ENCODE measurements at places on chromosomes 16 and 17.
A peak's percentile ranks its signal among the peaks of the same experiment; 100 is the strongest.

DNA sequence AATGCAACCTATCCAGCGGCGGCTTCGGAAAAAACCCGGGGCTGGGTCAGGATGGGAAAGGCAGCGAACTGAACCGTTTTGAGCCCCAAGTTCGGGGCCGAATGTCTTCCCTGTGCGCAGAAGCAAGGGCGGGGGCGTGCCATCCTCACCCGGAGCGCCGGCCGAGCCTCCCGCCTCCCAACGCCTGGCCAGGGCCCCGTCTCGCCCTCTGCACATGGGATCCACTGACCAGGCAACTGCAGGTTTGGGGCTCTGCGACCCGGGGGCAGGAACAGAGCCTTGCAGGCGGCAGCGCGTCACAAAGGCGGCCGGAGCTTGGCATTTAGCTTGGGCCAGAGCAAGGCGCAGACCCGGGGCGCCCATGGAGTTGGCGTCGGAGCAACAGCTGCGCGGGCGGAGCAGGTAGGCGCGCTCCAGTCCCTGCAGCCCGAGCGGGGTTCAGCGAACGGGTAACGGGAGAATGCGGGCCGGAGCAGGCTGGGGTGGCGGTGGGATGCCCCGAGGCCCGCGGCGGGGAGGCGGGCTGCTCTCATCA lies at the start of gene FBXO39:
TSS of gene FBXO39 (plus strand) at position 345 of the 535 bp plus-strand sequence. CDS start 3,654 bp downstream, outside the sequence.
- no peak for DNase-seq

DNA sequence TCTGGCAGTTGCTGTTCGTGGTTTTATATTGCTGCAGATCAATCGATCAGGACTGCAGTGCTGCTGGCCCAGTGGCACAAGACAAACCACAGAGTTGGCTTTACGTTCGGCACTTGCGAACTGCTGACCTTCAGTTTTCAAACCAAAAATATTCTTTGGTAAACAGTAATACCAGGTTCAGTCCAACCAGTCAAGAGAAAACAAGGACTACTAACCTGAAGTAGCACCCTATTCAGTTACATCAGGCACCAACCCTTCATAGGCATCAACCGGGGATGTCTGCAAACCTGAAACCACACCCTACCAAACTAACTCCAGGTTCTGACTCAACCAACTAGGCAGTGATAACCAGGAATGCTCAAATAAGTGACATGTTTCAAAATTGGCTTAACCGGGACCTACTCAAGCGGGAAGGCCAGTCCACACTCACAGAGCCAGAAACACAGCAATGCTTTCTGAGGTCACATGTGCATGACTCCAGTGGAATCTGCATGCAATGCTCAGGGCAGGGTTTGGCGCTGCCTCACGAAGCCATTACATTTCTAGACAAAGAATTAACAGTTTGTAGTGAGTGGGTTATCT lies 91.1 kb downstream of the SMG6 start:
- no peak for DNase-seq

DNA sequence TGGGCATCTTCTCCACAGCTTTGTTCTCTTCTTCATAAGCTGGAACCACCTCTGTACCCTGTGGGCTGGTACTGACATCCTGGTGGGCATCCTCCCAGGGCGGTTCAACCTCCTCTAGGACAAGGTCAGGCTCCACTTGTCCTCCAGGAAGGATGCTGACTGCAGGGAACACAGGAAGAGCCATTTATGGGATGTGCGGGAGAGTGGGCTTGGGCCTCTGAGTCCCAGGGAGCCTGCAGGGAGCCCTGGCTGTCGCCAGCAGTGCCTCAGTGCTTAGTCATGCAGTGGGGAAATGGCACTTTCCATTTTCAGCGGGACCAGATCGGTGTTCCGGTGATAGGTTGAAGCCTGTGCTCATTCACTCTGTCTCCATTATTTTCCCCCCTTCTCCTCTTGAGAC lies 20.5 kb downstream of the CNGB1 start:
- no peak for DNase-seq

GRCh38 chr17:1958134-1958881 lies 66.8 kb downstream of the RTN4RL1 start:
- DNase-seq = no peak

- DNase-seq = no peak
Observed at GRCh38 chr17:44872131-44872768, 24.6 kb downstream of the HIGD1B start.

DNA sequence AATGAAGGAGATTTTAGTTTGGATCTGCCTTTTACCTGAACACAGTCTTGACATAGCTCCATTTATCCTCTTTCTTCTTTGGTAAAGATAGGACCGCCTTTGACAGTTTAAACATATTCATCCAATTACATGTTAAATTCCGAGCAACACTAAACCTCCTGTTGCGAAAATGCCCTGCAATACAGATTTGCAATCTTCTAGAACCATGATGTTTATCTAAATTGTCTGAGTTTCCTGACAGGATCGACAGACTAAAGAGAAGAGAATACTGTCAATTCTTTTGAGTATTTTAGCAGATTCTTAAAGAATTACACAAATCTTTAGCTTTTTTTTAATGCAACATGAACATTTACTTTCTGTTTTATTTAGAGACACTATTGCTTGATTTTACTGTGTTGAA lies 1145.5 kb downstream of the CDH11 start:
- DNase-seq = no peak

- DNase-seq = no peak
Observed at GRCh38 chr17:1162116-1162855, 17.5 kb downstream of the ABR start.

DNA sequence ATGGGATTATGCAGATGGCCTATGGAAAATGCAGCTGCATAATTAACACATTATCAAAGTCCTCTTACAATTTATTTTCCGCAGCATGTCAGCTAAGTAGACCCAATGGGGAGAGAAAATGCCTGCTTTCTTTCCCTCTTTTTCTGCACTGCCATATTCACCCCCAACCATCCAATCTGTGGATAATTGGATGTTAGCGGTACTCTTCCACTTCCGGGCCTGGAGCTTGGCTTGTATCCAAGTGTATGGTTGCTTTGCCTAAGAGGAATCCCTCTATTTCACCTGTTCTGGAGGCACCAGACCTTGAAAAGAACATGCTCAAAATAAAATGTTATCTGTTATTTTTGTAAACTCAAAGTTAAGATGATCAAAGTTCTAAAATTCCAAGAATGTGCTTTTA lies 41.1 kb upstream of the CACNG3 start:
- DNase-seq = no peak

- no peak for DNase-seq
Observed at GRCh38 chr17:57309479-57309878, 53.2 kb downstream of the MSI2 start.

DNA sequence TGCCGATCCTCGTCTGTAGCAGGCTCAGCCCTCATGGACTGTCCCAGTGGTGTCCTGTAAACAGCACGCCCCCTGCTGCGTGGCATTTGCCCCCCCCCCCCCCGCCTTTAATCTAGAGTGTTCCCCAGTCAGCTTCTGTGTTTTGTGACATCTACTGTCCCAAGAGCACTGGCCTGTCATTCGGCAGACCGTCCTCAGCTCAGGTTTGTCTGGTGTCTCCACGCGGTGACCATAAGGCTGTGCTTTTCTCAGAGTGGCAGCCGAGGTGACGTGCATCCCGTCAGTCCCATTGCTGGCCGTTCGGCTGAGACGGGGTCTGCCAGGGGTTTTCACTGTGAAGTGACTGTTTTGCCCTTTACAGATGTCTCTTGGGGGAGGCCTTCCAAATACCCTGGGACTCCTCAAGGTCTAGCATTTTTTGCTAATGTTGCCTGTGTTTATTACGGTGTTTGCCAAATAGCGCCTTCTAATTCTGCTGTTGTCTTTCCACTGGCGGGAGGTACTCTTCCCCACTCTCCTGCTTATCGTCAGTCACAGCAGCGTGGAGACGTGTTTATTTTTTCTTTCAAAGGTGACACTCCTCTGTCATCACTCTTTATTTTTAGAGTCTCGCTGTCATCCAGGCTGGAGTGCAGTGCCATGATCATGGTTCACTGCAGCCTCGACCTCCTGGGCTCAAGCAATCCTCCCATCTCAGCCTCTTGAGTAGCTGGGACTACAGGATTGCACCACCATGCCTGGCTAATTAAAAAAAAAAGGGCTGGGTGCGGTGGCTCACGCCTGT lies 5.7 kb upstream of the MRPL12 start:
- DNase-seq = no peak

DNA sequence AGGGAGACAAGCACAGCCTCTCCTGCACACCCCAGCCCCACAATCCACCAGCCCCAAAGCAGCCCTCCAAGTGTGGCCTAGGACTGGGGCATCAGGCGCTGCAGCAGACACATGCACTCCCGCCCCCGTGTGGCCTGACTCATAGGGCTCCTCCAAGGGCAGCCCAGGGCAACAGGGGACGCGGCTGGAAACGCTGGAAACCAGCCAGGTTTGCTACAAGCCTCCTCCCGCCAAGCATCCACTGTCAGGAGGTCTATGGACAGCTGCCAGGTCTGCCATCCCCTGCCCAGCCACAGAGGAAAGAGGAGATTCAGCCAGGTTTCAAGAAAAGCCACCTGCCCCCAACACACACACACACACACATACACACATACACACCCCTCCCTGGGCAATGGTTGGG lies 25.8 kb downstream of the SRCIN1 start:
- no peak for DNase-seq

- DNase-seq = no peak
Observed at GRCh38 chr17:34874478-34874877, 86.8 kb downstream of the CCT6B start.

GRCh38 chr16:82331397-82331796 lies 161.4 kb upstream of the MPHOSPH6 start:
- DNase-seq = no peak

- DNase-seq = peak; percentile 76
Observed at GRCh38 chr17:77429969-77430752, 289.4 kb downstream of the SEC14L1 start.

DNA sequence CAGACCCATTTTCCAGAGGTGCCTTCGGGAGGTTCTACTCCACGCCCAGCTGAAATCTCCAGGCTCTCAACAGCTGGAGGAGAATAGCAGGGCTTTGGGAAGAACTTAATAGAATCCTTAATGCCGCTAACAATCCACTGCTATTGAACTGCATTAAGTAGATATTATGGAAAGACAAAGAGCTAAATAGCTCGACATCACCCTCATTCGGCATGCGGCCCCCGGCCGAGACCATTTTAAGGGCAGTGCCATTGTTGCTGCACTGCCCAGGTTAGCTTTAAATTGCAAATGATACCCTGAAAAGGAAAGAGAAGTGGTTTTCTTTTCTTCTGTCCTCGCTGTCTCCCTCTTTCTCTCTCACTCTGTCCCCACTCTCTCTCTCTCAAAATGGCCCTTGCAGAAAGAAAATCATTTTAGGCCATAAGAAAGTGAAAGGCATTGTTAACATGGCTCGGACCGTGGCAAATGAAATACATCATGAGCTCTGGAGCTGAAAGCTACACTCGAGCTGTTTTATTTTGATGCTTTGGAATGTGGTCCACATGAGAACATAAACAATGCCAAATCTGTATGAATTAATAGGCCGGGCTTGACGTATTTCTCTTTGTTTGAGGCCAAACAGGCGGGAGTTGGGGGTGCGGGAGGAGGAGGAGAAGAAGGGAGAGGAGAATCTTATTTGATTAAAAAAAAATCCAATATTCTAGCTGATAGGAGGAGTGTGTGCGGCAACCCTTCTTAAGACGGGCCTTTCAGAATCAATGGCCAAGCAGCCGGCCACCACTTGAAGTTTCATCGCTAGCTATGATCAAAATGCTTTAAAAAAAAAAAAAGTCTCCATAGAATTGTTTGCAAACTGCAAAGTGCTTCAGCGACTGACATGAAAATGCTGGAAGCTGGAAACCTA lies 298.8 kb upstream of the IRX3 start:
- DNase-seq = no peak

DNA sequence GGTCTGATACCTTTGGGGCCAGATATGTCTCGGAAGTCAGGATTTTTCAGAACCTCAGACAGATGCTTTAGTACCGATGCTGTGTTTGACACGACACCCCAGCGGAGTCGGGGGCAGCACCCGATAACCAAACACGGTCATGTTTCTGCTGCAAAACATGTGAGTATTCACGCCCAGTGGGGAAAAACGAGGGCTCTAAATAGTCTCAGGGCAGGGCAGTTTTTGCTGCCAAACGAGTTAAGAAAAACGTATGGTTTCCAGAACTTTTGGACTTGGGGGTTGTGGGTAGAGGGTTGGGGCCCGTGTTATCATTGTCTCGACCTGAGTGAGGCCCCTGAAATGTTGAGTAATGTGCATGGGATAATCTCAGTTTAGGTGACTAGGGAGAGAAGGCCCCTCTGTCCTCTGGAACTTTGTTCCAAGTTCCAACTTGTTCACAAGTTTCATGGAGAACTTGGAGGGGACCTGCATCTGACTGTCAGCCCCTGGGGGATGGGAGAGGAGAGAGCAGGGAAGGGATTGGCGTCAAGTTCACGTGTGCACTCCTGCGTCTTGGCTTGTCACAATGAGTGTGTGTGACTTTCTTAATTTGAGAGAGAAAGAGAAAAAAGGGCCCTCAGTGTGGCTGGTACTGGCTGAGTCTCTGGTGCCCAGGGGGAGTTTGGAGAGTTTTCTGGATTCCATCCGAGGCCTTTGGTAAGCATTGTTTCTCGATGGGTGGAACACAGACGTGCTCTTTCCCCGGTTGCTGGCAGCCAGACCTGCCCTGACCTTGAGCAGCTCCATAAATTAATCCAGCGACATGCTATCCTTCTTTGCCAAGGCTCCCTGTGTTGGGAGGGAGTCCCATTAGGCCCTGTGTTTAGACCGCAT lies 83.9 kb upstream of the CIBAR2 start:
- DNase-seq = no peak

DNA sequence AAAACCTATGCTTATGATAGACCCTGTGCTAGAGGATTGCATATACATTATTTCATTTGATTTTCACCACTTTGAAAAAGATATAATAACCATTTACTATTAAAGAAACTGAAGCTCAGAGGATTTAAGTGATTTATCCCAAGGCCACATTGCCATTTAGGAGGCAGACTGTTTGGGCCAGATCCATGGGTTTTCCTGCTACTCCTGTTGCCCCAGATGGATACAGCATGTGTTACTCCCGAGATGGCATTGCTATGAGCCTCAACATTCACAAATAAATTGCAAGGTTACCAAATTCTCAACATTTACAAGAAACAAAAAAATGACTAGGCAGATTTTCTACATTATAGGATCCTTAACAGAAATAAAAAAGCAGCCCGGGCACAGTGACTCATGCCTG lies 322.1 kb upstream of the SOX9 start:
- no peak for DNase-seq

DNA sequence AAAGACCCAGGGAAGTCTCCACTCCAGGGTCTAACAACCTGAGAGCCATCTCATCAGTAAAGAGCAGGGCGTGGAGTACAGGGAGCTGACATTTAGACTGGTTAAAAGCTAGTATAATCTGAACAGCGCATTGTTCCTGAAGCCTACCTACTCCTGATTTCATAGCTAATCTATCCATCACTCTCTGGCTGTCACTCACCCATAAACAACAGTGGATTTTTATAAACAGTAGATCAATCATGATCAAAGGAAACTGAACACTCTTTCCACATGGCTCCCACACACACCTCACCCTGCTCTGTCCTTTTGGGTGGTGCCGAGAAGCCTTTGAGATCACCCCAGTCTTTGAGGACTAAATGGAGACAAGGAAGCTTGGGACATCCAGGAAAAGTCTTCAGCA lies 13.0 kb upstream of the COG1 start:
- DNase-seq = no peak

GRCh38 chr17:80703142-80703478 lies 158.5 kb downstream of the RPTOR start:
- no peak for DNase-seq

GRCh38 chr16:13856811-13857511 lies 63.0 kb upstream of the ERCC4 start:
- DNase-seq = no peak

All from liver (tissue), 10 donors.